Activated CD4-positive, alpha-beta T cell treated with anti-CD3 and anti-CD28 coated beads, Interleukin-2, amount 10 ng/mL, durations not matched to agents 7 days and 5 days (primary cell): ENCODE measurements at places on chromosomes 5 and 9. TPM values are rescaled to one million over a fixed set of nuclear protein-coding genes. Genes with fewer than 3 reads are reported as not detected.

Gene EIF4EBP3
- total RNA-seq, result 9.5 TPM

Gene ZNF782
- 5.9 TPM for total RNA-seq

Gene IL17B
- not detected for total RNA-seq

Gene ITGA2
- 4.0 TPM for total RNA-seq

Gene PCDHGA6
- total RNA-seq, result not detected

Gene LIX1
- total RNA-seq, result not detected

Gene PCDHB7
- total RNA-seq, result not detected

Gene TRPM3
- total RNA-seq, result not detected

Gene RASGEF1C
- not detected for total RNA-seq

- no peak for DNase-seq
- H3K4me3 ChIP-seq, result no peak overlapping the region
- no peaks in the 10 kb centered on the region for H3K36me3 ChIP-seq
- no peak overlapping the region for H3K27ac ChIP-seq
- no peaks in the 10 kb centered on the region for H3K4me1 ChIP-seq
Observed at GRCh38 chr5:38926121-38926520, 80.3 kb downstream of the OSMR start.

- no peaks in the 10 kb centered on the region for H3K36me3 ChIP-seq
- no peak overlapping the region for H3K27ac ChIP-seq
- H3K4me3 ChIP-seq, result no peak overlapping the region
Observed at GRCh38 chr5:127392762-127393161, 102.2 kb downstream of the MEGF10 start.

GRCh38 chr9:130782886-130783530 is 52.0 kb upstream of the ABL1 start:
- H3K4me3 ChIP-seq, result no peak overlapping the region
- H3K27me3 ChIP-seq, result no peaks in the 10 kb centered on the region
- no peaks in the 10 kb centered on the region for H3K36me3 ChIP-seq

DNA sequence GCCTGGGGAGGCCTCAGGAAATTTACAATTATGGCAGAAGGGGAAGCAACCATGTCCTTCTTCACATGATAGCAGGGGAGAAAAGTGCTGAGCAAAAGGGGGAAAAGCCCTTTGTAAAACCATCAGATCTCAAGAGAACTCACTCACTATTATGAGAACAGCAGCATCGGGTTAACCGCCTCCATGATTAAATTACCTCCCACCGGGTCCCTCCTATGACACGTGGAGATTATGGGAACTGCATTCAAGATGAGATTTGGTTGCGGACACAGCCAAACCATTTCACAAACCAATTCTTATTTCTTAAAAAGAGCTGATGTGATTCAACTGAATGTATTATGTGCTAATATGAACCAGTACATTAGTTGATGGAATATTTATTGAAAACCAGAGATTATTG is 63.9 kb downstream of the PARP8 start:
- peaks cover 34% of the 10 kb centered on the region for H3K36me3 ChIP-seq
- no peak for DNase-seq
- no peak overlapping the region for H3K27ac ChIP-seq
- H3K4me3 ChIP-seq, result no peak overlapping the region
- H3K27me3 ChIP-seq, result no peaks in the 10 kb centered on the region

GRCh38 chr5:66828046-66828547 is 231.9 kb downstream of the MAST4 start:
- H3K27ac ChIP-seq, result peak overlapping the region; percentile 89
- H3K27me3 ChIP-seq, result no peaks in the 10 kb centered on the region
- peak overlapping the region; percentile 83 for H3K4me3 ChIP-seq
- DNase-seq, result no peak
- H3K36me3 ChIP-seq, result peaks cover 10% of the 10 kb centered on the region
- peaks cover 54% of the 10 kb centered on the region for H3K4me1 ChIP-seq

DNA sequence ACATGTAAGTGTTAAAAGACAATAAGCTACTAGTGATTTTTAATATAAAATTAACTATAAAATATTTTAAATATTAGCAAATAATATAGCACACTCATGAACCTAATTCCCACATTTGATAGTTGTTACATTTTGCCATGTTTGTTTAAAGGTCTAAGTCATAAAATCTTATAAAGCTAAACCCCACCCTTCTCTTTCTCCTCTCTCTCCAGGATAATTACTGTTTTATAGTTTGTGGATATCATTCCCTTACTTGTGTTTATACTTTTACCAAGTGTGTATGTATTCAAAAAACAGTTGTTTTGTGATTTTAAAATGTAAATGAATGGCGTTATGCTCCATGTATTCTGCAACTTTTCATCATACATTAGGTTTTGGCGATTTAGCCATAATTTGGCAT is 34.2 kb downstream of the LYRM7 start:
- peaks cover 5% of the 10 kb centered on the region for H3K36me3 ChIP-seq
- no peak overlapping the region for H3K4me3 ChIP-seq
- no peak for DNase-seq

GRCh38 chr5:85357309-85357708 is 972.6 kb upstream of the EDIL3 start:
- no peak overlapping the region for H3K4me3 ChIP-seq
- no peak overlapping the region for H3K27ac ChIP-seq
- DNase-seq, result no peak
- no peaks in the 10 kb centered on the region for H3K4me1 ChIP-seq
- H3K36me3 ChIP-seq, result no peaks in the 10 kb centered on the region
- H3K27me3 ChIP-seq, result no peaks in the 10 kb centered on the region

GRCh38 chr5:76391014-76391413 is 12.1 kb upstream of the IQGAP2 start:
- H3K4me3 ChIP-seq, result peak overlapping the region; percentile 14
- H3K27me3 ChIP-seq, result no peaks in the 10 kb centered on the region
- peaks cover 67% of the 10 kb centered on the region for H3K4me1 ChIP-seq
- peaks cover 9% of the 10 kb centered on the region for H3K36me3 ChIP-seq
- H3K27ac ChIP-seq, result peak overlapping the region; percentile 77

DNA sequence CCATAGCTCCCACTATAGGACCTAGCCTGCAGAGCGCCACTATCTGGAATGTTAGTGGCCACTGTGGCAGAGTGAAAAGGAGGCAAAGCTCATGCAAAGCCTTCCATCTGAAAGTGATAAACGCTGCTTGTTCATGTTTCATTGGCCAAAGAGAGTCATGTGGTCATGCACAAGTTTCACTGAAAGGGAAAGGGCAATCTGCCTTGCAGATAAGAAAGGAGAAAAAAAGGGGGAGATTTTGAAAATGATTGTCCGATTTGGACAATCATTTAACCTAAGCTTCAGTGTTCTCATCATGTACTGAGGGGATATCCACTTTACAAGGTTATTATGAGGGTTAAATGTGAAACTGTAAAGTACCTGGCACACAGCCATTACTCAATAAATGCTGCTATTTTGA is 9.0 kb upstream of the MOB3B start:
- H3K27me3 ChIP-seq, result no peaks in the 10 kb centered on the region
- no peaks in the 10 kb centered on the region for H3K36me3 ChIP-seq
- H3K4me1 ChIP-seq, result peaks cover 7% of the 10 kb centered on the region
- no peak overlapping the region for H3K27ac ChIP-seq

- H3K27me3 ChIP-seq, result no peaks in the 10 kb centered on the region
- H3K4me1 ChIP-seq, result peaks cover 20% of the 10 kb centered on the region
- no peak overlapping the region for H3K4me3 ChIP-seq
- no peak for DNase-seq
- peaks cover 14% of the 10 kb centered on the region for H3K36me3 ChIP-seq
Observed at GRCh38 chr5:127074466-127074865, 1.2 kb upstream of the C5orf63 start.

DNA sequence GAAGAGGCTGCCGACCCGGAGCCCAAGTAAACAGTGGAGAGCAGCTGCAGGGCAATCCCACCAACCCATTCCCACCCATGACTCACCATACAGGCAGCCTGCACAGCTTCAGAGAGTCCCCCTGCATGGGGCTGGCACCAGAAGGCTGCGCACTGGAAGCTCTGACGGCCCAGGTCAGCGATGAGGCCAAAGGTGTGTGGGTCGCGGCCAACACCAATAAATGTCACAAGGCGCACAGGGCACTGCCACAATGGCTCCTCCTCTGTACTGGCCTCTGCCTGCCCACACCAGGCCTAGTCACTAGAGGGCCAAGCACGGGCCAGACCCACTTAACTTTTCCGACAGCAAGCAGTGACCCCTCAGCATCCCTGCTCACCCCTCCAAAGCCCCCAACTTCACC is 3.0 kb upstream of the SRA1 start:
- no peaks in the 10 kb centered on the region for H3K27me3 ChIP-seq
- peaks cover 28% of the 10 kb centered on the region for H3K36me3 ChIP-seq
- H3K27ac ChIP-seq, result no peak overlapping the region

DNA sequence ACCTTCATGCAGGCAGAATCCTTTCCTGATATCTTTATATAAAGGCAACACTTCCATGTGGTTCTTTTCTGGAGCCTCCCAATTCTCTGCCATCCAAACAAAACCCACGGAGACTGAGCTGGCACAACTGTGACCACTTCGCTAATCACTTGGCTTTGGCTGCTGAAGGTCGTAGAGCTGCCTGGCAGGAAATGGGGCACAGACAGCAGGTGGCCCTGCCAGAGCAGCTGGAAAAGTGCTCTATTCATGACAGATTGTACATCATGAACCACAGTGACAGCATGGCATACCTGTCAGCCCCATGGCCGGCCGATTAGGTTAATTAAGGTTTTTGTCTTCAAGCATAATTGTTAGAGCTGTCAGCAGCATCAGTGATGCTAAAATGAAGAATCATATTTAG is 141.9 kb upstream of the ANKRD55 start:
- DNase-seq, result no peak
- H3K36me3 ChIP-seq, result peaks cover 2% of the 10 kb centered on the region
- no peaks in the 10 kb centered on the region for H3K4me1 ChIP-seq
- no peak overlapping the region for H3K4me3 ChIP-seq

GRCh38 chr5:141969783-141970771 is 1.2 kb downstream of the RNF14 start:
- H3K4me1 ChIP-seq, result peaks cover 46% of the 10 kb centered on the region
- H3K36me3 ChIP-seq, result peaks cover 31% of the 10 kb centered on the region
- no peaks in the 10 kb centered on the region for H3K27me3 ChIP-seq
- DNase-seq, result peak; percentile 30
- H3K4me3 ChIP-seq, result peak overlapping the region; percentile 98

GRCh38 chr5:104431981-104432380 is 869.4 kb upstream of the NUDT12 start:
- H3K27me3 ChIP-seq, result no peaks in the 10 kb centered on the region
- H3K36me3 ChIP-seq, result no peaks in the 10 kb centered on the region
- H3K27ac ChIP-seq, result no peak overlapping the region
- no peaks in the 10 kb centered on the region for H3K4me1 ChIP-seq
- H3K4me3 ChIP-seq, result no peak overlapping the region
- no peak for DNase-seq

DNA sequence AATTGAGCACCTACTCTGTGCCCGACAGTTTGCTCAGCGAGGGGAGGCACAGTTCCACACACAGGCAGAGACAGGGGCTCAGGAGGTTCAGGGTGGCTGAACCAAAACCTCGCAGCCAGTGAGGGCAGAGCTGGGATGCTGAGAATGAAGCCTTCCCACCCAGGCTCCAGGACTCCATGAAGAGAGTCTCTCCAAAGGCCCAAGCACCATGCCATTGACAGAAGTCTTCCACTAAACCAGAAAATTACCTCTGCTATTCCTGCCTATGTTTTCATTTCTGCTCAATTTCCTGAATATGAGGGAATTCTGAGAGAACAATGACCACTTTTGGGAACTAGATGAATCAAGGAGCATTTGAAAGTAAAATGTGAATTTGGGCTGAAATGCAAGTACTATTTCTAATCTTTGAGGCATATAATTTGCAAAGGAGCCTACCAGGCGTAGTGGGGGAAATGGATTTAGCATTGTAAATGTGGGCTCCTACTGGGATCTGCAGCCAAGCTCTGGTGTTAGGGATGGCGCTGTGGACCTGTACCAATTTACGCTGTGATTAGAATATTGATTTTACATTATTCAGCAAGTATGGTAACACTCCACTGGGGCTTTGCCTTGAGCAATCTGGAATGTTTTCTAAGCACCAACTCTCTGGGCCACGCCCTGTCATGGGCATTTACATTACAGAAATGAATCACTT is 91.9 kb downstream of the DRD1 start:
- H3K27me3 ChIP-seq, result no peaks in the 10 kb centered on the region
- no peak for DNase-seq
- H3K36me3 ChIP-seq, result no peaks in the 10 kb centered on the region
- H3K27ac ChIP-seq, result no peak overlapping the region
- H3K4me1 ChIP-seq, result no peaks in the 10 kb centered on the region

DNA sequence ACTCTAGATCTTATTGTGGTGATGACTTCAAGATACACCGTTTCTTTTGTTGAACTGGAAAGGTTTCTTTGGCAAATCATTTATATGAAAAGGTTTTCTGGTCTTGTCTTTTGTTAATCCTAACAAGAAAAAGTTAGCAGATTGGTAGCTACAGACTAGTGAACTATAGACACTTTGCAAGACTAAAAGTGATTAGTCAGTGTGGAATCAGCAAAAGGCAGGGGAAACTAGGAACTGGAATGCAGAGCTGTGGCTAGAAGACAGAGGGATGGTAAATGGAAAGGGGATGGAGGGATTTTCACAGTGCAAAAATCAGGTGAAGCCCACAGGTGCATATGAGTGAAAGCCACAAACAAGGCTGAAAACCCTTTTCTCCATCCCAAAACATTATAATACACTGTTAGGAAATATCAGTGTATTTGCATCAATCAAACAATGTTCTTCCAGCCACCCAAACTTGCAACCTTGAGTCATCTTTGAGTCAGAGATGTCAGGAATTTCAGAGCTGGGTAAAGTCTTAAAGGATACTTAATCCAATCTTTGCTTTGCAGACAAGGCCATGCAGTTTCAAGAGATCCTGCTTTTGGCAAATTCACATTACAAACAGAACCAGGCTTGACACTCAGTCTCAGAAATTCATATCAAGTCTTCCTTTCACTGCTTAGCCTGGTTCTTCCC is 52.7 kb downstream of the PLK2 start:
- no peaks in the 10 kb centered on the region for H3K27me3 ChIP-seq
- H3K4me1 ChIP-seq, result no peaks in the 10 kb centered on the region
- no peak overlapping the region for H3K4me3 ChIP-seq
- no peak overlapping the region for H3K27ac ChIP-seq
- no peaks in the 10 kb centered on the region for H3K36me3 ChIP-seq

DNA sequence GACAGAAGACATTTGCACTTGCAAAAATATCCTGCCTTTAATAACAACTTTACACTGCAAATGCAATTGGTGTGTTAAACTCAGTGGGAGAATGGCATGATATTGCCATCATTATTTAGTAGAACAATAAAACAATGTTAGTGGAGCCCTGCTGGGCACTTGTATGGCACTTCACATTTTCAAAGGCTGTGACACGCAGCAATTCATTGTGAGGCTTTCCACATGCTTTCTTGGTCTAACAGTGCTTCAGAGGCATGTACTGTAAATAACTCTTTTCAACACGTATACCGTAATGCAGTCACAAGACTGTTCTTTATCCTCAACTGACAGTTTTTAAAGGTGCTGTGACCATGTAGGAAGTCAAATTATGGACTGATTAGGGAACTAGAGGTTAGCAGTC is 155.5 kb upstream of the EPB41L4A start:
- no peak overlapping the region for H3K4me3 ChIP-seq
- DNase-seq, result no peak
- no peaks in the 10 kb centered on the region for H3K36me3 ChIP-seq
- peaks cover 15% of the 10 kb centered on the region for H3K27me3 ChIP-seq
- H3K27ac ChIP-seq, result no peak overlapping the region

GRCh38 chr5:58116346-58116745 is 343.5 kb downstream of the PLK2 start:
- H3K27me3 ChIP-seq, result peaks cover 4% of the 10 kb centered on the region
- no peak for DNase-seq
- no peaks in the 10 kb centered on the region for H3K4me1 ChIP-seq
- no peak overlapping the region for H3K27ac ChIP-seq
- H3K36me3 ChIP-seq, result no peaks in the 10 kb centered on the region
- no peak overlapping the region for H3K4me3 ChIP-seq
